Fibroblast of skin of right quadriceps (primary cell): ENCODE measurements at places on chromosomes 1 and 21.

GRCh38 chr1:172397221-172397620 is 23.3 kb upstream of the C1orf105 start:
- no peak for DNase-seq

DNA sequence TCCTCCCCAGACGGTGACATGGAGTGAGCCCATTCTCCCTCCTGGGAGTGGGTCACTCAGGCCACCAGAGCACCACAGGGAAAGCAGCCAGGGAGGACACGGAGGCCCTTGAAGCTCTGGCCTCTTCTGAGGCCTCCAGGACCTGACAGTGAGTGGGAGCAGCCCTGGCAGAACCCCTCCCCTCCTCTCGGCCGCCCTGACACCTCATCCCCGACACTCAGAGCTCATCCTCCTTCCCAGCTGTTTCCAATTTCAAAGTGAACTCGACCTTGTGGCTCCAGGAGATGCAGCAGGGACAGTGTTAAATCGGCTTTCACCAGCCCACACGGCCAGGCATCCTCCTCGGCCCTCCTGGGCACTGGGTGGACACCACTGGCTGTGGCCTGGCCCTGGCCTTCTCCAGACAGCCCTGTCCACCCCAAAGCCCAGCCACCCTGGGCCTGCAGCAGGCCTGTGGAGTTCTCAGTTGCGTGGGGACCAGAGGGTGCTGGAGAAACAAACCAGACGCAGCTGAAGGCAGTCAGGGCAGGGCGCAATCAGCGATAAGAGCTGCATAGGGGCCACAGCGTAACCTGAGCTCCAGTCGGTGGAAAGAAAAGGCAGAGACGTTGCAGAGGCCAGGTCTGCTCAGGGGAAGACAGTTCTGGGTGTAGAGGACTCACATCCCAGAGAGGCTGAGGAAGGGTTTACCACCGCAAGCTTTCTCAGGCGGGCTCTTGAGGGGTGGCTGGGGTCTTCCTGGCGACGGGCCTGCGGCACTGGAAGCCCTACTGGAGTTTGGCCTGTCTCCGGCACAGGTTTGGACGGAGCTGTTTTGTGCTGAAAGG is 27.1 kb downstream of the FTCD start:
- DNase-seq = no peak

DNA sequence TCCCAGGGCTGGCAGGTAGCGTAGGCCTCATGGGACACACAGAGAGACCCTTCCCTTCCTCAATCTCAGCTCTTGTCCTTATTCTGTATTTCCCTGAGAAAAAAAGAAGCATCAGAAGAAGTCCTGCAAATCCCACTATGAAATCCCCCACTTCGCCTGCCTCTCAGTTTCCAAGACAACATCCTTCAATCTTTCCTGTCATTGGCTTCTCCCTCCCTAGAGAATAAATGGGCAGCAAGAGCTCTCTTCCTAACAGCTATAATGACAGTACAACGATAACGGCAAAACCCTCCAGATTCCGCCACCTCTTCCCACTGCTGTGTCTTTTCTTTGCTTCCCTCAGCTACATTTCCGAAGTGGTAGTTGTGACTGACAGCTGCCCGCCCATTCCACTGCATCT is 41.6 kb upstream of the NTPCR start:
- DNase-seq = no peak

- no peak for DNase-seq
These were observed 3.5 kb upstream of the LHX9 start for GRCh38 chr1:197913495-197914276.

GRCh38 chr1:193069748-193070385 is 10.5 kb downstream of the RO60 start:
- DNase-seq = peak; percentile 17

DNA sequence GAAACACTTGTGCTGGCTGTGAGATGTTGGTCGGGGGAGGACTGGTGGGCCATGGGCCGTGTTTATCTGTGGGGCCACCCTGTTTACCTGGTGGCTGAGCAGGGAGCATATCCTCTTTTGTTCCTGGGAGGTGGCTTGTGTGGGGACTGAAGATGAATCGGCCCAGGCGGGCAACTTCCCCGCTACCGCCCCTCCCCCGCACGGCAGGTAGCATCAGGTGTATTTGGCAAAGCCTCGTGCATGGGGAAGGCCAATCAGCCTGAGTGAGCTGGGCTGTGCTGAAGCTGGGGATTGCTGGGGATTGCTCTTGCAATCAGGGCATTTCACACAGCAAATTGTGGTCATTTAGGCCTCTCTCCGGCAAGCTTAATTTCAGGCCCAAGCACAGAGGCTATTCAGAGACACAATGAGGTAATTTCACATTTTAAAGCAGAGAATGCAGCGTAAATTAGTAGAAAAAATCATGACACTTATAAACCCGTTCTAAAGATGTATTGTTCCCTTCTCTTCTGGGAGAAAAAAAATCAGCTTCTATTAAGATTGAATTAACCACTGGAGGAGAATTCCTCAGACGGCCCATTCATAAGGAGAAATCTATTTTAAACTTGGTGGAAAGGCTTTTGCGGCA is 197.7 kb upstream of the POU3F1 start:
- DNase-seq = no peak

DNA sequence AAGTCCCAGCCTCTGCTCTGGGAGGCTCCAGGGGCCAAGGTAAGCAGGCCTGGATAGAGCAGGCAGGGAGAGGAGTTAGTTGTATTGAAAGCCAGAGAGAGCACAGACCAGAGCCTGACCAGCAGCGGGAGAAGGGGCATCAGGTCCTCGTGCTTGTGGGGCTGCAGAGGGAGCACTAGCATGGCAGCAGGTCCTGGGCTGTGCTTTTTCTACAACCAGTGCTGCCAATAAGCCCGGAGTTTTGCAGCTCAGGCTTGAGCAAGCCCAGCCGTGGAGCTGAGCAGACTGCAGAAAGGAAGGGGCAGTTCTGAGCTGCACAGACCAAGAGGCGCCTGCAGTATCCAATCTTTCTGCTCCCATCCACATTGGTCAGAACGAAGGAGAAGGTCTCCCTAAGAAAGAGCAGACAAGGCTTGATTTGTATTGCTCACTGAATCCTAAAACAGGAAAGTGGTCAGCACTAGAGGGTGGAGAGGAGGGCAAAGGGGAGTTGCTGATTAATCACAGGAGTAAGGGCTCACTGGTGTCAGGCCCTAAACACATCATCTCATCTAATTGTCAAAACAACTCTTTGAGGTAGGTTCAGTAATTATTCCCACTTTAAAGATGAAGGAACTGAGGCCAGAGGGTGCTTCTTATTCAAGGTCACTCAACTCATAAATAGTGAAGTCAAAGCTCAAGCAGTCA is 2.7 kb downstream of the DENND2D start:
- no peak for DNase-seq

- DNase-seq = no peak
These were observed 9.0 kb downstream of the YTHDF2 start for GRCh38 chr1:28745653-28746173.

GRCh38 chr1:214361636-214362035 is 80.7 kb downstream of the SMYD2 start:
- DNase-seq = no peak

- no peak for DNase-seq
These were observed 54.6 kb upstream of the BOLA1 start for GRCh38 chr1:149844650-149845255.

GRCh38 chr1:36166938-36167905 is 11.3 kb downstream of the MAP7D1 start:
- peak; percentile 33 for DNase-seq

GRCh38 chr1:198902655-198903054 is 263.8 kb downstream of the PTPRC start:
- no peak for DNase-seq

DNA sequence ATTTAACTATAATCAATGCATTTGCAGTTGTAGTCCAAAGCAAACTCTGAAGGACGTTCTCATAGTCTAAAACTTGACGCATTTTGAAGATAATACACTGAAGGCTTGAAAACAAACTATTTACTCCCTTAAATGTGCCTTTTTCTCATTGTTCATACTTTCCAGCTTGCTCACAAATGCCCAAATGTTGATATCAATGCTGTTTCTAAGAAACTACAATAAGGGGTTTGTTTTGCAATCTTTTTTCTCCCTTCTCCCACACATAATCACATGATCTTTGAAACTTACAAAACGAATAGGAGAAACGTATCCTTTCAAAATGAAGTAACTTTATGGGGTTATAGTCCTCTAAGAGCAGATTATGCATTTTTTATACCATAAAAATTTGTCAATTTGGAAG is 508.7 kb downstream of the DPYD start:
- no peak for DNase-seq

- no peak for DNase-seq
These were observed 8.0 kb upstream of the SIM2 start for GRCh38 chr21:36690628-36691554.

GRCh38 chr1:34923490-34923889 is 6.0 kb downstream of the DLGAP3 start:
- DNase-seq = no peak

- DNase-seq = peak; percentile 78
These were observed 17.5 kb upstream of the CAMK1G start for GRCh38 chr1:209565759-209566678.

DNA sequence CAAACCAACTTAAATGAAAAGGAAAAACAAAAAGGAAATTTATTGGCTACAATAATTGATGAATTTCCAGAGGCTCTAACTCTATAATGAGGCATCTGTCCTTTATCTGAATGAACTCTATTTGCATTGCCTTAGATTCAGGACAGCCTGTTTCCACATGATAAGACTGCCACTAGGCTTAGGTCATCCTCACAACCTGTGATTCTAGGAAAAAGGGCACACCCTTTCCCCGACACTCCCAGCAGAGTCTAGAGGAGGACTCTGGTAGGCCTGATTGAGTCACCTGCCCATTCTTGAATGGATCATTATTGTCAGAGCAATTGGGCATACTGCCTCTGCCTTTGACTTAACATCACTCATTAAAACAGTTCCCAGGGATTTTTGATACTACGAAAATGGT is 262.8 kb downstream of the TPR start:
- DNase-seq = no peak

- DNase-seq = no peak
These were observed 63.3 kb downstream of the PBX1 start for GRCh38 chr1:164622068-164622845.
